Tibial nerve (tissue), 4 donors: ENCODE measurements at places on chromosomes 5 and 9. TPM values are rescaled to one million over a fixed set of nuclear protein-coding genes. Genes with fewer than 3 reads are reported as not detected.

Gene LIX1
- total RNA-seq = under 0.01 TPM

Gene PLEKHG4B
- total RNA-seq = 0.42 TPM

DNA sequence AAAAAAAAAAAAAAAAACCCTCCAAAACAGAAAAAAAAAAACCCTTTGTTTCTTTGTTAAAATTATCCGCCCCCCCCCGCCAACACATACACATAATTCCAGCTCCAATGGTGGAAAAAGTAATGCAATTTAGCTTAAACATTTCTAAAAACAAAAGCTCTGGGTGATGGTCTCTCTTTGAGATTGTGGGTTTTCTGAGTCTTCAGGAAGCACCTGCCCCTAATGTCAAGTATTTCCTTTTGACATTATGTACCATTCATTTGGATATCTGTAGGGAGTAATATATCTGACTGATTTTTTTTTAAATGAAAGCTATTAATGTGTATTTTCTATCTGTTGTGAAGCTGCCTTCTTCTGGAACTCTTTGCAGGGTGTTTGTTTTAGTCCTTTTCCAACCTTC is 389.7 kb downstream of the TAF11L14 start:
- DNase-seq = no peak

DNA sequence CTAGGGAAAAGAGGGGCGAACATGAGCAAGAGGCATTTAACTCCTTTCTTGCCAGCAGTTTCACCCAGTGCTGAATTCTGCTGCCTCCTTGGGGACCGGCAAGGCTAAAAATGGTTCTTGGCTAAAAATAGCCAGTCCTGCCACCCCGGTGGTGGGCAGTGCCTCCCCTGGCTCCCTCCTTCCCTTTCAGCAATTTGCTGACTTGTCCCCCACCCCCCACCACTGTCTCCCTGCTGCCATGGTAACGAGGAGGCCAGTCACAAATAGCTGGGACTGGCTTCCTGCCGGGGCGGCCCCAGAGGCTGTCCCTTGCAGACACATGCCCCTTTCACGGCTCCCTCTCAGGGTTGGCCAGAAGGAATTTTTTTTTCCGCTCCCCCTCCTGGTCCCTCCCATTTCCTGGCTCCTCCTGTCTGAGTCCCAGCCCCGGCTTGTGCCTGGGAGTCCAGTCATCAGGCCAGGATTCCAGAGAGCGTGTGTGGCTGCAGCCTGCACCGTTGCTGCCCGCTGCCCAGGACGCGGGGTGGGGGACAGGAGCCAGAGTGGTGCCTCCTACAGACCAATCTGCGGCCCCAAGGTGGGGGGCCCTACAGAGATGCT is 130.3 kb downstream of the RGS3 start:
- peak; percentile 77 for DNase-seq

Gene GPX3
- total RNA-seq = 3,864 TPM

DNA sequence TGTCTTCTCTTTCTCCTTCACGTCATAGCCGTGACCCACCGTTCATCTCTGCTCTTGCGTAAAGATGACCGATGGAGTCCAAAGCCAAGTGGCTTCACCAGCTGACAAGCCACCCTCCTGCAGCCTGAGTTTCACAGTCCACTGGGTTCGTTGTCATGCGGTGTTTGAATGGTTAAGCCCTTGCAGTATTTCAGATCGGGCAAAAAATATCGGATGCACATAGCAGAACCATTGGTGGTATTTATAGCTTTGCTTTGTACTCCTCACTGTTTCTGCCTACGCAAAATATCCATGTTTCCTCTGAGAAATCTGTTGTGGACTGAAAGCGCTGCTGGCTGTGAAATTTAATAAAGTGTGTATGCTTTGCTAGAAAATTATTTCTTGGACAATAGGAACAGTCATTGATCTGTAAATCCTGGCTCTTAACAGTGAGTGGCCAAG is 34.5 kb upstream of the NCS1 start:
- no peak for DNase-seq

GRCh38 chr5:150361301-150361700 is 3.8 kb downstream of the TCOF1 start:
- DNase-seq = no peak

Gene ZNF366
- 10.6 TPM for total RNA-seq

- DNase-seq = no peak
Observed at GRCh38 chr9:120592210-120592609, 12.2 kb upstream of the CDK5RAP2 start.

- no peak for DNase-seq
Observed at GRCh38 chr9:121609822-121610637, 41.4 kb upstream of the DAB2IP start.

- DNase-seq = no peak
Observed at GRCh38 chr9:91948101-91948596, 1.9 kb downstream of the ROR2 start.

Gene TAL2
- total RNA-seq = 3.7 TPM

Gene HACD4
- total RNA-seq = 4.2 TPM

GRCh38 chr5:134188092-134188491 is 11.3 kb upstream of the SKP1 start:
- DNase-seq = no peak

DNA sequence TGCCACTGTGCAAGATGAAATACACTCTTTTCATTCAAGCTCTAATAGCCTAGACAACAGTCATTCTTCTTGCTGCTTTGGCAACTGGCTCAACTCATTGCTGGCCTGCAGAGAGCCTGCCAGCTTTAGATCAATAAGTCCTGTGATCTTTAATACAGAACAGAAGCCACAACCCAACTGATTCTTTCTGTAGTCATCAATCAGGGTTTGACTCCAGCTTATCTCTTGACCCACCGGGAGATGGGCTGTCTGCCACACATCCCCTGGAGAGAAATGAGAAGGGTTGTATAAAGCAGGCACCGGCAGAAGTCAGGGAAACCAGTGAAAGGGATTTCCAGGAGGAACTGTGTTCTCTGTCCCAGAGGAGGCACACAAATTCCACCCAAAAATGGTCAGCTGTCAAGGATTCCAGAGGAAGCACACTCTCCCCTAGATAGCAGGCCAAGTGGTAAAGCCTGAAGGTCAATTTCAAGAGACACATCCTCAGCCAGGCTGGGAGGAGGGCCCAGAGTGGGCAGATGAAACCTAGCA is 24.5 kb downstream of the LHFPL2 start:
- DNase-seq = no peak

DNA sequence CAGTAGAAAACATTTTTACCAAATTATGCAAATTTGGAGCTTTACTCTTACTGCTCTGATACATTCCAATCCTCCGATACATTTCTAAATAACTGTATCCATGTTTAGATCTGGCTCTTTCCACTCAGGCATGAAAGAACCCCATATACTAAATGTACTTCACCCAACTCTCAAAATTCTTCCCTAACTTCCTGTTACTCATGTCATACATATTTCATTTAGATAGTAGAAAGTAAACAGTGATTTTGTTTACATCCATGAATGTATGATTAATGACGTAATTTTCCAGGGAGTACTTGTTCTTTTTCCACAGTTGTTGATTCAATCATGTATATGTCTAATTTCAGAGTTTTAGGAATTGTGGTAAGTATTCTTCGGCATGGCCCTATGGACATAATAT is 1426.5 kb upstream of the C9orf72 start:
- no peak for DNase-seq

Gene CSNK1G3
- total RNA-seq = 34.5 TPM

Gene ISL1
- total RNA-seq = not detected
